Central memory CD8-positive, alpha-beta T cell (primary cell): ENCODE measurements at places on chromosomes 16 and 17.

- no peak overlapping the region for H3K27ac ChIP-seq
- no peak for DNase-seq
- no peaks in the 10 kb centered on the region for H3K27me3 ChIP-seq
- no peaks in the 10 kb centered on the region for H3K4me1 ChIP-seq
- no peaks in the 10 kb centered on the region for H3K36me3 ChIP-seq
Measured at GRCh38 chr16:77306075-77306474, 106.9 kb downstream of the SYCE1L start.

GRCh38 chr16:4529085-4530060 lies 9.2 kb downstream of the CDIP1 start:
- no peaks in the 10 kb centered on the region for H3K27me3 ChIP-seq
- peaks cover 9% of the 10 kb centered on the region for H3K36me3 ChIP-seq
- H3K4me3 ChIP-seq, result peak overlapping the region; percentile 7
- peaks cover 13% of the 10 kb centered on the region for H3K4me1 ChIP-seq

GRCh38 chr17:21296097-21297025 lies 11.8 kb downstream of the MAP2K3 start:
- no peaks in the 10 kb centered on the region for H3K27me3 ChIP-seq
- no peak for DNase-seq
- H3K4me3 ChIP-seq, result no peak overlapping the region
- peaks cover 41% of the 10 kb centered on the region for H3K4me1 ChIP-seq

DNA sequence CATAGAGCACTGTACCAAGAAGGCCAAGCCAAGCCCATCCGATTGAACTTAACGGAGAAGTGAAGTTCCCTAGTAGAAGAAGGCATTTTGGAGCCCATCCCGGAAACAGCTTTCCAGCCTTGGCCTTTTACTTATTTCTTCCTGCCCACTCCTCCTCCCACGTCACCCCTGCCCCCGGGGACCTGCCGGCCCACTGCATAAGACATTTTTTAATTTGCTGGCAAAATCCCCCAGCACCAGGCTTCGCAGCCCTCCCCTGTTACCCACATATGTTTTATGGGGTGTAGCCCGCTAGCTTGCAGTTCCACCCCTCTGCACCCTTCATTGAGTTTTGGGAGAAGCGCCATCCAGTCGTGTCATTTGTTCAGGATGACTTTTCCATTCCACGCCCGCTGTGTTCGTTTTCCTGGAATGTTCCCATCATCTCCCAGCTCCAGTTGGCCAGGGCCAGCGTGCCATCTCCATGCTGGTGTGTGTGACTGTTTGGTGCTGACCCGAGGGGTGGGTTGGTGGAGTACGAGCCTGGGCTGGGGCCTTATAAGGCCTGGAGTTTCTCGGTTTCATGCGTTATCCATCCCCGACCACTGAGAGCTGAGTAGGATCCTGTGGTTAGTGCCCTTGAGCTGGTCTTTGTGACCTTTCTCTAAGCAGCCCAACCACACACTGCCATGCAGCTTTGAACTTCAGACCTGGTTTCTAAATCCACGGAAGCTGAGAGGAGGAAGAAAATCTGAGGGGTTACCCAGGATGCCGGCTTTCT lies 20.0 kb upstream of the TBX2 start:
- H3K4me1 ChIP-seq, result no peaks in the 10 kb centered on the region
- peaks cover 6% of the 10 kb centered on the region for H3K36me3 ChIP-seq
- H3K27ac ChIP-seq, result no peak overlapping the region
- DNase-seq, result no peak
- no peak overlapping the region for H3K4me3 ChIP-seq

- H3K27ac ChIP-seq, result no peak overlapping the region
Measured at GRCh38 chr17:41959336-41960095, 7.1 kb upstream of the CNP start.

DNA sequence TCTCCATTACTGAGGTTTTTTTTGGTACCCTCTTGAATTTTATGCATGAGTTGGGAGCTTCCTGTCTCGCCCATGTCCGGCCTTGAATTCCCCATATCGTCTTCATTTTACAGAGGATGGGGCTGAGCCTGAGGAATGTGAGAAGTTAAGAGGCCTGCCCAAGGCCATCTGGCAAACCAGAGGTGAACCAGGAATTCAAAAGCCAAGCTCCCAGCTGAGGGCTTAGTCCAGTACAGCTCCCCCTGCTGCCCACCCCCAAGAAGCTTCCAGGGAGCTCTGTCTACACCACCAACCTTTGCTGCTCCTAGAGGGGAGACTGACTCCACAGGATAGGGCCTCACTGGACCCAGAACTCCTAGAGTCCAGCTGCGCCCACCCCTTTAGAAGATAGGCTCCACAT lies 20.7 kb upstream of the C16orf78 start:
- no peak overlapping the region for H3K4me3 ChIP-seq
- H3K27ac ChIP-seq, result no peak overlapping the region
- peaks cover 22% of the 10 kb centered on the region for H3K27me3 ChIP-seq
- no peaks in the 10 kb centered on the region for H3K36me3 ChIP-seq
- no peaks in the 10 kb centered on the region for H3K4me1 ChIP-seq
- DNase-seq, result no peak

DNA sequence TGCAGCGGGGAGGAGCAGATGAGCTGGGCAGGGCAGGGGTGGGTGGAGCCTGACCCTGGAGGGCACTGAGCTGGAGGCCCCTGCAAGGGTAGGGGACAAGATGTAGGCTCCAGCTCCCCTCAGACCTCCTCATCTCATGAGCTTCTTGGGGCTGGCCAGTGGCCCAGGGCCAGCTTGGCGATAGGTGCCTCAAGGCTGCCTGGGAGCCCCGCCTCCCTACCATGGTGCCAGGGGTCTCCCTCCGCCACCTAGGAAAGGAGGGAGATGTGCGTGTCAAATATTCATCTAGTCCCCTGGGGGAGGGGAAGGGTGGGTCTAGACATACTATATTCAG lies 3.9 kb downstream of the HIRIP3 start:
- no peak overlapping the region for H3K27ac ChIP-seq
- H3K4me1 ChIP-seq, result peaks cover 25% of the 10 kb centered on the region
- no peaks in the 10 kb centered on the region for H3K27me3 ChIP-seq
- no peak for DNase-seq
- peaks cover 29% of the 10 kb centered on the region for H3K36me3 ChIP-seq

DNA sequence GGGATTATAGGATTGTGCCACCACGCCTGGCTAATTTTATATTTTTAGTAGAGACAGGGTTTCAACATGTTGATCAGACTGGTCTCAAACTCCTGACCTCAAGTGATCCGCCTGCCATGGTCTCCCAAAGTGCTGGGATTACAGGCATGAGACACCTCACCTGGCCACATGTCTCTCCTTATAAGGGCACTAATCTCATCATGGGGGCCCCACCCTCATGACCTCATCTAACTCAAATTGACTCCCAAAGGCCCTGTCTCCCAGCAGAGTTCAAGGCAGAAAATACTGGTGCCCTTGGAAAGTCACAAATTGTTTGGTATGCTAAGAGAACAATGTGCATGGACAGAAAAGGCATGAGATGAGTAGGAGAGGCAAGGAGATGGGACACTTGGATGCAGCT lies 49.3 kb upstream of the GRIN2A start:
- H3K4me3 ChIP-seq, result no peak overlapping the region
- no peak overlapping the region for H3K27ac ChIP-seq
- peaks cover 34% of the 10 kb centered on the region for H3K27me3 ChIP-seq
- H3K36me3 ChIP-seq, result peaks cover 4% of the 10 kb centered on the region

- no peak overlapping the region for H3K4me3 ChIP-seq
- no peaks in the 10 kb centered on the region for H3K27me3 ChIP-seq
- DNase-seq, result no peak
- no peak overlapping the region for H3K27ac ChIP-seq
- H3K36me3 ChIP-seq, result peaks cover 8% of the 10 kb centered on the region
Measured at GRCh38 chr17:78621720-78622490, 44.7 kb upstream of the DNAH17 start.

GRCh38 chr16:87584271-87584670 lies 18.0 kb upstream of the JPH3 start:
- no peak for DNase-seq
- no peak overlapping the region for H3K27ac ChIP-seq
- peaks cover 75% of the 10 kb centered on the region for H3K27me3 ChIP-seq

DNA sequence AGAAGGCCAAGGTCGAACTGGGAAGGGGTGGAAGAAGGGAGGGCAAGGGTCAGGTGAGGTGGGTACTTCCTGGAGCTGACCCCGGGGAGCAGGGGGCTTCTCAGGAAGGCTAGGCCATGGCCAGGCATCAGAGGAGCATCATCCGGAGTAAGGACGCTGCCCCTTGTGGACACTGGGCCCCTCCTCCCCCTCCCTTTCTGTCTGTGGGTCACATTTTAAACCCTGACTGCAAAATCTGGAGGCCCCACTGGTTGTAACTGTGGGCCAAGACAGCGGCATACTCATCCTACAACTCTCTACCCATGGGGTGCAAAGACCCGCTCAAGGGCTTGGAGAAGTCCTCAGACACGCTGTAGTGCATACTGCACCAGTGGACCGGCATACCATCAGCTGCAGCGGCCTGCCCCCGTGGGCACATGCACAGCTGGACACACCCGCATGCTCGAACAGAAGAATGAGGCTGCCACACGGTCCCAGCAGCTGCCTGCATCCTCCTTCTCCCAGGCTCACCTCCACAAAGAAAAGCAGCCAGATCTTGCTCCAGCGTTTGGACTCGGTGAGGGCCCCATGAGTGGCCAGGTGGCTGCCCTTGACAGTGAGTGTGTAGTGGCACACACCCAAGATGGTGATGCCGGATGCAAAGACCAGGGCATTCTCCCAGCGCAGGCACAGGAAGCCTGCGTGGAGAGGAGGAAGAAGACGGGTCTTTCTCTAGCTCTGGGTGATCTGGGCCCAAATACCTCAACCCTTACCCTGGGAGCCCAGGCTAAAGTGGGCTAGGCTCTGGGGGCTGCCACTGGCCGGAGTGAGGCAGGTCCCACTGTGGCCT lies 1.2 kb downstream of the FADS6 start:
- no peak for DNase-seq
- H3K4me3 ChIP-seq, result no peak overlapping the region
- no peaks in the 10 kb centered on the region for H3K36me3 ChIP-seq
- no peak overlapping the region for H3K27ac ChIP-seq
- peaks cover 61% of the 10 kb centered on the region for H3K27me3 ChIP-seq

DNA sequence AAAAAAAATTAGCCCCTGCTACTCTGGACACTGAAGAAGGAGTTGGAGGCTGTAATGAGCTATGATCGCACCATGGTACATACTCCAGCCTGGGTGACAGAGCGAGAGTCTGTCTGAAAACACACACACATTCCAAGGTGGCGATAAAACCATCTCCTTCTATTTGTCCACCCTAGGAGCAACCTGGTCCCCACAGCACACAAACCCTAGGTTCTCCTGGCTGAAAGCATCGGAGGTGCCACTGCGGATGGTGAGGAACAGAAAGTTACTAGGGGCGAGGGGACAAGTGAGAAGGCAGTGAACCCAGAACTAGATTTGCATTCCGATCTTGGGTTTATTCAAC lies 1.4 kb upstream of the ECI1 start:
- peak overlapping the region; percentile 81 for H3K4me3 ChIP-seq
- peaks cover 55% of the 10 kb centered on the region for H3K36me3 ChIP-seq
- H3K27me3 ChIP-seq, result no peaks in the 10 kb centered on the region
- peak overlapping the region; percentile 25 for H3K27ac ChIP-seq
- no peak for DNase-seq

- peaks cover 41% of the 10 kb centered on the region for H3K4me1 ChIP-seq
- DNase-seq, result no peak
- peaks cover 29% of the 10 kb centered on the region for H3K36me3 ChIP-seq
- peak overlapping the region; percentile 85 for H3K4me3 ChIP-seq
Measured at GRCh38 chr17:31310886-31311285, 3.0 kb downstream of the EVI2B start.

DNA sequence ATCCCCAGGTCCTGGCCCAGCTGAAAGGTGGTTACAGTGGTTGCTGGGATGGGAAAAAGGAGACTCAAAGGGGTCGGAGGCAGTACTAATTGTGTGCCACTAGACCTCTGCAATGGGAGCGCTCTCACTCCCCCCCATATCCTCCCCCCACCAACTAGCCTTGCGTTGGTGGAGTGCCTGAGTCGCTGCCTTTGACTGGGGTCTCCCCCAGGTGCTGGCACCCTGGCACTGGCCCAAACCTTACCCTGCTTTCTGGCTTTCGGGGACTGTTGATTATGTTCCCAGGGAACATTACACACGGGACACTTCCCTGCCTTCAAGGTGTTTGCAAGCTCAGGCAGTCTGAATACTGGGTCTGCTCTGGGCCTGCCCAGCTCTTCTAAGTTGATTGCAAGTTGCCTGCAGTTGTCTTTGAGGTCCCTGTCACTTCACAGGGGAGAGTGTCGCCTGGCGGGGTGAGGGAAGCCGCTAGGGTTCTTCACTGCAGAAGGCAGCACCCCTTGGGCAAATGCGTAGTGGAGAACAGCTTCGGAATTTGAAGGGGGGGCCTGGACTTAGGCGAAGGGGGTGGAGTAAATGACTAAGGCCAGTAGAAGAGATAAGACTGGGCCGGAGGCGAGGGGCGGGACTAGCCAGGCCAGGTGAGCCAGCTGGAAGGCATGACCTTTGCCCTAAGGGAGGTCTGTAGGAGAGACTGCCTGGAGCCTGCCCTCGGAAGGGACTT lies 98.0 kb downstream of the RAB11FIP4 start:
- peaks cover 66% of the 10 kb centered on the region for H3K4me1 ChIP-seq
- peak overlapping the region; percentile 90 for H3K27ac ChIP-seq
- DNase-seq, result no peak
- H3K27me3 ChIP-seq, result no peaks in the 10 kb centered on the region
- H3K36me3 ChIP-seq, result peaks cover 1% of the 10 kb centered on the region
- H3K4me3 ChIP-seq, result peak overlapping the region; percentile 88

DNA sequence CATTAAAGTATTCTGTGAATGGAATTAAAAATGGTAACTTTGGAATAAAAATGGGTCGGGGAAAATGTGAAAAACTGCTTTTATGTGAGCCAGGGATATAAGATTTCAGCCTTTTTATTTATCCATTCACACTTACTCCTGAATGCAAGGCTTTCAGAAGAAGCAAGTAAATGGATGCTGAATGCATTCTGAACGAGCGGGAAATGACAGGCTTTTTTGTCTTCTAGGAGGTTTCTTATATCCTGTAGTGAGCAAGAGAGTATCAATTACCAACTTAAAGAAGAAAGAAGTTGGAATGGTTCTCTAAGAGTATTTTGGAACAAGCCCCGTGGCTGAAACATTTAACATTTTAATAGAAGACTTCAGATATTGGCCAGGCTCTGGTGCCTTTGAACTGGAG lies 36.0 kb downstream of the NUP93 start:
- H3K4me3 ChIP-seq, result no peak overlapping the region
- no peak overlapping the region for H3K27ac ChIP-seq
- peaks cover 5% of the 10 kb centered on the region for H3K36me3 ChIP-seq
- peaks cover 27% of the 10 kb centered on the region for H3K4me1 ChIP-seq
- H3K27me3 ChIP-seq, result no peaks in the 10 kb centered on the region

- no peak overlapping the region for H3K4me3 ChIP-seq
- DNase-seq, result no peak
- no peak overlapping the region for H3K27ac ChIP-seq
- peaks cover 1% of the 10 kb centered on the region for H3K4me1 ChIP-seq
- no peaks in the 10 kb centered on the region for H3K27me3 ChIP-seq
Measured at GRCh38 chr16:67006930-67007658, 18.7 kb downstream of the CES4A start.

DNA sequence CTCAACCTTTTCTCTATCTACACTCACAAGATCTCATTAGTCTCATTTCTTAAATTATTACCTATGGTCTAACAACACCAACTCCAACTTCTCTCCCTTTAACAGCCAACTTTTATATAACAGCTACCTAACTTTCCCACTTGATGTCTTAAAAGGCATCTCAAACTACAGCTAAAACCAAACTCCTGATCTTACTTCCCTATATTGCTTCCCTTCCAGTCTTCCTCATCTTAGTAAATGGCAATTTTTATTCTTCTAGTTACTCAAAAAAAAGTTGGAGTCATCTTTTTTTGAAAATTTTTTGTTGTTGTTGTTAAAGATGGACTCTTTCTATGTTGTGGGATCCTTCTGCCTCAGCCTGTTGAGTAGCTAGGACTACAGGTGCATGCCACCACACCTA lies 15.3 kb downstream of the SRR start:
- H3K27me3 ChIP-seq, result no peaks in the 10 kb centered on the region
- peaks cover 19% of the 10 kb centered on the region for H3K36me3 ChIP-seq
- H3K4me3 ChIP-seq, result no peak overlapping the region
- no peak overlapping the region for H3K27ac ChIP-seq
